ENCODE measurements at places on chromosomes 1 and 21.

DNA sequence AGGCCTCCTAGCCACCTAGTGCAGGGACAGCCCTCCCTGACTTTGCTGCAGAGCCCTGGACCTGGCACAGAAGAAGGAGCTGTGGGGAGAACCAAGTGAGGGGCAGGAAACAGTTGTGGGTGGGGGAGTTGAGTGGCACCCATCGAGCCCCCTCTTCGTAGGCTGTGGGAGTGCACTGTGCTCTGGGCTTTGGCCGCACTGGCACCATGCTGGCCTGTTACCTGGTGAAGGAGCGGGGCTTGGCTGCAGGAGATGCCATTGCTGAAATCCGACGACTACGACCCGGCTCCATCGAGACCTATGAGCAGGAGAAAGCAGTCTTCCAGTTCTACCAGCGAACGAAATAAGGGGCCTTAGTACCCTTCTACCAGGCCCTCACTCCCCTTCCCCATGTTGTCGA lies 1.2 kb downstream of the DUSP23 start:
- no peak for DNase-seq

- DNase-seq: no peak
Observed at GRCh38 chr1:17828991-17829390, 73.9 kb downstream of the ACTL8 start.

DNA sequence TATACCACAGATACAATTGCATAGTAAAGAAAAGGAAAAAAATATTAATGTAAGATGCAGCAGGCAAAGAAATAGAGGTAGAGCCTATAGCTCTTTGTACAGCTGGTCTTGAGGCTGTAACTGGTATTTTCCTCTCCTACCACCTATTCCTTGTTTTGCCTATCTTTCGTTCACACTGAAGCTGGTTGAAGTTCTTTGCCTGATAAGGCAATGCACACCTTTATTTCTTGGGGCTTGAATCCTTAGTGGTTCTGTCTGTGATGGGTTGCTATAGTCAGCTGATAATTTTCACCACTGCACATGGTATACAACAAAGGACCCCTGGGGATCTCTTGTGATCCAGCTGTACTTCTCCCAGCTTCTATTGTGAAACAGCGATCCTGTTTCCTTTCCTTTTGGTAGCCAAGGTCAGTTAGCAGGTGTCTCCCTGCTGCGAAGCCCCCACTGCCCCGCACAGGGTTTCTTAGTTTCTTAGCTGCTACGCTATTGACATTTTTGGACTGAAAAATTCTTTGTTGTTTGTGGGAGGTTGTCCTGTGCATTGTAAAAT lies 9.9 kb upstream of the TSNAX start:
- DNase-seq: no peak

- DNase-seq: no peak
Observed at GRCh38 chr1:81042225-81042624, 758.5 kb upstream of the ADGRL2 start.

GRCh38 chr1:151828921-151829320 lies 2.7 kb downstream of the RORC start:
- peak; percentile 28 for DNase-seq

GRCh38 chr1:179195376-179195775 lies 34.1 kb downstream of the ABL2 start:
- peak; percentile 70 for DNase-seq

- no peak for DNase-seq
Observed at GRCh38 chr1:53328541-53329499, 950 bp upstream of the LRP8 start.
